ENCODE measurements at places on chromosomes 3 and 15.

- DNase-seq: no peak
Observed at GRCh38 chr3:101217472-101218245, 102.7 kb downstream of the IMPG2 start.

DNA sequence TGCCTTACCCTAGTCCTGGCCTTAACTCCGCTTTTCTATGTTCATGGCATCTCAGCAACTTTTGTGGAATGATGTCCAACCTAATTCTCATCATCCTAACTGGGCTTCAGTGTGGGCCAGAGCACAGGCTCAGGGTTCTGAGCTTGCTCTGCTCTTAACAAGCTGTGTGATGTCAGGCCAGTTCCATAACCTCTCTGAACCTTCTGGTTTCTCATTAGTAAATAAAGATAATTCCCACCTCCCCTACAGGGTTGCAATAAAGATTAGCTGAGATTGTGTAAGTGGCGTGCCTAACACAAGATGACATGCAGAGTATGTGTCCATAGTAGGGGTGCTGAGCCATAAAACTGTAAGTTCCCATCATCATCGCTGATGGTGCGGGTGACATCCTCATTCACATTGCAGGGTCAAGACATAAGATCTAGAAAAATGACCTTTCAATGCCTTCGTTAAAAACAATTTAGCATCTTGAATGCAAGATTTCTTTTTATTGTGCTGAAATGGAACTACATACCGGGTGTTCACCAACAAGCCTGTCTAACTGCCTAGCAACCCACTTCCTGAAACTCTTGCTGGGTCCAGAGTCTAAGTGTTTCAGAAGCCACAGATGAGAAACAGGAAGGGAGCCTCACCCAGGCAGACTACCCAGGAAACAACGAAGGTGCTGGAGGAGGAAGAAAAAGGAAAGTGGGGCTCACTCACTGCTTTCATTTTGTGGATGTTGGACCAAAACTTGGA, 36.2 kb downstream of the CDCP1 start:
- no peak for DNase-seq

- DNase-seq: no peak
Observed at GRCh38 chr3:179076243-179077027, 4.8 kb upstream of the ZMAT3 start.

DNA sequence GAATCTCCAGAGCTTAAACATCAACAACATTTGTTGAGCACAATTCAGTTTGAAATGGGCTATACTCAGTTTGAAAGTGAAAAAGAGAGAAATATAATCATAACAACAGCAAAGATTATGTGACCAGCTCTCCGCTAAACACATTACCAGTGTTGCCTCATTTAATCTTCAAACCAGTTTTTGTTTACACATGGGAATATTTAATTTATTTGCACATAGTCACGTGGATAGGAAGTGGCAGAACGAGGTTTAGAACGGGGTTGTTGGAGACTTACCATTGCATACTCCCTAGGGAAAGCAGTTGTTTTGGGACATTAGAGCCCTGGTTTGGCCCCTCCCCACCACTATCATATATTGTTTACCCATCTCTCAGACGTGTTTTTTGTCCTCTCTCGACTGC, 77.2 kb downstream of the IL1RAP start:
- DNase-seq: no peak

DNA sequence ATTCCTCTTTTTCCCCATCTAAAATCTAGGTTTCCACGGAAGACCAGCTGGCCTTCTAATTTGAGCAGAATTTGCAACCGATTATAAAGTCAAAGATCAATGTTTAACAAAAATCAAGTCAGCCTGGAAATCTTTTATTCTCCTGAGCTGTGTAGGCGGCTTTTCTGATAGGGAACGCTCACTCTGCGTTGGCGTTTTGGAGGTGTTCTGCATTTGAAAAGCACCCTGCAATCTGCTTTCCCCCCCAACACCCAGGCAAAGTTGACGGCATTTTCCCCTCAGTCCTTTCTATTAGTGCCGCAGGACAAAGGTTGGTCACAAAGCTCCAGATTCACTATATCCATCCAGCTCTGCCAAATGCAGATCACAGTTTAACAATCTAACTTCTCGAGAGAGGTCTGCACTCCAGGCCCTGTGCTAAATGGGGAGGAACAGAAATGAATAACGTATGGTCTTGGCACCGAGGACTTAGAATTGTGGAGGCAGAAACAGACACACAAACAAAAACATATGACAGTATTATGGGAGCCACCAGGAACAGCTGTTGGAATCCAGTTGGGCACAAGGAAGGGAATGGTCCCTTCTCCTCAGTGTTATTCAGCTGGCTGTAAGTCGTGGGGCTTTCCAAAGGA, 50.4 kb upstream of the LARS2 start:
- DNase-seq: no peak

DNA sequence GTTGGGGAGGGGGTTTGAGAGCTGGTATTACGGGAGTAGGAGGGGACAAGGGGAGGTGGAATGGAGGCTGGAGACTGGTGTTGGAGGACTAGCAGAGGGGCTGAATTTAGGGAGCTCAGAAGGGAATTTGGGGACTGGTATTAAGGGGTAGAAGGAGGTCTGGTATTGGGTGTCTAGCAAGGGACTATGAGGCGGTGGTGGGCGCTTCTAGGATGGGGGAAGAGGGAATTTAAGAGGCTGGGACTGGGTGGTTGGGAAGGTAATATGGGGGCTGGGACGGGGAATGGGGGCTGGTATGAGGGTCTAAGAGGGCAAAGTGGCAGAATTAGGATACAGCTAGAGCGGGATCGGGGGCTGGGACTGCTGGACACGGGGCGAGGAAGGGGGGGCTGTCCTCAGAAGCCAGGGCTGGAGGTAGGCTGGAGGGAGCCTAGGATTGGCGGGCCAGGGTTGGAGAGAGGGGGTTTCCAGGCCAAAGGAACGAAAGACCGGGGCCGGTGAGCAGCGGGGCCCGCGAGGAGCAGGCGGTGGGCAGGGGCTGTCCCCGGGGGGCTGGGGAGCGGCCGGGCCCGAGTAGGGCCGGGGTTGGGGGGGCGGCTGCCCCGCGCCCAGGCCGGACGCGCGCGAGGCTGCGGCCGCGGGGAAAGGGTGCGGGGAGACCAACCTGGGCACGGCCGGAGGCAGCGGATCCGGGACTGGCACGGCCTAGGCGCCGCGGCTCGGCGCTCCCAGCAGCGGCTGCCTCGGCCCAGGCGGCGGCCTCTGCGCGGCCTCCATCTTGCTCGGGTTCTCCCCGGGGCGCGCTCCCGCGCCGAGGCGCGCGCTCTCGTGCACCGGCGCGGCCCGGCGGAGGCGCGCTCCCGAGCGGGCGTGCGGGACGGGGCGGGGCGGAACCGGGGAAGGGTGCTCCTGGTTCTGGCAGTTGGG, at the start of gene LHFPL4:
LHFPL4 (minus strand) TSS at position 802 of the 927 bp plus-strand sequence. CDS start 1,143 bp downstream, outside the sequence.
- DNase-seq: no peak

DNA sequence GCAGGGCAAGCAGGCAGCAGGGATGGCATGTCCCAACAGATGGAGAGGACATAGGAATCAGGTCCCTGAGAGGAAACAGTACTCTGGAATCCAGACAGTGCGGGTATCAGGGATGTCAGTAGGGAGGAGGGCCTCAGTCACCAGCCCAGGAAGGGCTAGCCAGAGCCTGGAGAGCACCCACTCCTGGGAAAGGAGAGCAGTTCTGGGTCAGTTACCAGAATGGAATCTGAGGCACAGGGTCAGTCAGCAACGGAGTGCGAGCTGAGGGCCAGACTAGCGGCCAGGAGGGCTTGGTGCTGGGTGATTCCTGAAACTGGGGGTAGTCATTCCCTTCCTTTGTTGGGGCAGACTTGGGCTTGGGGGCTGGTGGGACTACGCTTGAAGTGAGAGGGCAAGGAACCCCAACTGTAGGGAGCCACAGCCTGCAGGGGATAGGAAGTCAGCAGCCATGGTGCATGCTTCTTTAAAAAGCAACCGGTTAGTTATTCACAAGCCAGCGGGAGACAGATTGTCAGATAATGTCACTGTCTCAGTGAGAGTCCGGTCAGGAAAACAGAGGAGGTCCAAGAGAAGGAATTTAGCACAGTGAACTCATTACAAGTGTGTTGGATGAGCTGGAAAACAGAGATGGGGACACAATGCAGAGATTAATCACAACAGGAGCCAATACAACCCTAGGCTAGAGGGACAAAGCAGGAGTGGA, 27.9 kb downstream of the PLA1A start:
- no peak for DNase-seq

GRCh38 chr3:13054341-13055285, 18.6 kb downstream of the IQSEC1 start:
- no peak for DNase-seq

DNA sequence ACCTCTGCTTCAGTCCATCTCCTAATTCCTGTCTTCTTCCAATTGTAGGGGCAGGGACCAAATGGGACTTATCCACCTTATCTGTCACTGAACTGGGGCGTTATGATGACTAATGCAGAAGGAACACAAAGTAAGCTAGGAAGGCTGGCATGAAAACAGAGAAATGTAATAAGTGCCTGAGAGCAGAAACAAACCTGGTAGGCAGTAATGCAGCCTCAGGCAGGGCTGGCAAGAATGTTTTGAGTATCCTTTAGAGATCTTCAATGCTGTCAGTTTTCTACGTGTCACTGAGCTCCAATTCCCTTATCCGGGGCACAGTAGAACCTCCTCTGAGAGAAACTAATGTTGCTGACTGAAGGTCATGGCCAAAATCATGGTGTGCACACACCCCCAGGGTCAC, 246.2 kb upstream of the TBL1XR1 start:
- no peak for DNase-seq

All from fibroblast of upper back skin (primary cell).